Activated CD4-positive, alpha-beta T cell treated with anti-CD3 and anti-CD28 coated beads, Interleukin-2, amount 10 ng/mL, durations not matched to agents 7 days and 5 days (primary cell): ENCODE measurements at places on chromosomes 12 and 14.

- DNase-seq: no peak
These were observed 18.7 kb downstream of the RCOR1 start for GRCh38 chr14:102610968-102611811.

DNA sequence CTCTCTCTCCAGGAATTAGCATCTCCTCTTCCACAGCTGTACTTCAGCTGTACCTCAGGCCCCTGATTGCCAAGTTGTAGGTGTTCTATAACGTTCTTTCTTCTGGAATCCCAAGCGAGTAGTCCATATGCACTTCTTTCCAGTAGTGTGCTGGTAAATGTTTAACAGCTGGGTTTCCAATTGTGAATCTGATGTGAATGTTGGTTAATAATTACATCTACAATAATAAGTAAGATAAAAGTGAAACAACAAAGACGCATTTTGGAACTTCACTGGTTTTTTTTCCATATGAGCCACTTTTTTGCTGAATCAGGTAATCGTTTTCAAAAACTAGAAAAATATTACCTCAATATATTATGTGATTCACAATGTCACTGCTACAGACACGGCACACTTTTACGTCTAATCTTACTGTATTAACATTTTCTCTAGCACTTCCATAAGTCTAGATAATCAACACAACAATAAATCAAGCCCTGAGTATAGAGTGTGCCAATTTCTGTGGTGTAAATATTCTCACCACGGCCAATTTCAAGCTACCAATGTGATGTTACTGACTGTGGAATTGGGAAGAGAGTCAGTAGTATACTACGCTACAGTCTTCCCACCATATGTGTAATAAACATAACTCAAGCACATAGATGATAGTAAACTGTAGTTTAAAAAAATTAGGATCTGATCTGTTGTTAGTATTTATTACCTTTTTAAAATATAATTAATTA is 113.0 kb downstream of the ZFP36L1 start:
- no peak for DNase-seq

- peak; percentile 84 for DNase-seq
These were observed 47.7 kb downstream of the ELK3 start for GRCh38 chr12:96241846-96242256.

- DNase-seq: no peak
These were observed 139.2 kb downstream of the KICS2 start for GRCh38 chr12:64082866-64083268.

GRCh38 chr12:64323476-64324225 is 66.9 kb downstream of the C12orf56 start:
- no peak for DNase-seq

DNA sequence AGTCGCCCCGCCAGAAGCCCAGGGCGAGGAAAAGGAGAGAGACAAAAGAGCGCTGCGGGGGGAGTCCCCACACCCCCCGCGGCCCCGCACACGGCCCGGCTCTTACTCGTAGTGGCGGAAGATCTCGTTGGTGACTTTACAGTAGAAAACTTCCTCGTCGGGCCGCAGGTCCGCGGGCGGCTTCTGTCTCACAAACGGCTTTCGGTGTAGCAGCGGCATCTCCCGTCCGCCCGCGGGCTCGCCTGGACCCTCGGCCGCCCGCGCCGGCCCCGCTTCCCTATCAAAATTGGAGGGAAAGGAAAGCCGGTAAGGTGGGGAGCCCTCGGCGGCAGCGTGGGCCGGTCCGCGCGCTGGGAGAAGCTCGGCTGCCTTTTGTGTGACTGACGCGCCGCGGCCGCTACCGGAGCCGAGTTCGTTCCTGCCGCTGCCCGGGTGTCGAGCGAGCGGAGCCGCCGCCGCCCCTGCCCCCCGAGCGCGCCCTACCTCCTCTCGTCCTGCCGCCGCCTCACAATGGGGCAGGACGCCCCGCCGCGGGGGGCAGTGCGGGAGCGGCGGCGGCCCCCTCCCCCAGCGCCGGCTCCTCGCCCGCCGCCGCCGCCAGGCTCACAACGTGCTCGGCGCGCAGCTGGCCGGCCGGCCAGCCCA is 652 bp downstream of the BAZ1A start:
- peak; percentile 59 for DNase-seq

- DNase-seq: no peak
These were observed 26.4 kb downstream of the SCFD1 start for GRCh38 chr14:30648471-30648870.

DNA sequence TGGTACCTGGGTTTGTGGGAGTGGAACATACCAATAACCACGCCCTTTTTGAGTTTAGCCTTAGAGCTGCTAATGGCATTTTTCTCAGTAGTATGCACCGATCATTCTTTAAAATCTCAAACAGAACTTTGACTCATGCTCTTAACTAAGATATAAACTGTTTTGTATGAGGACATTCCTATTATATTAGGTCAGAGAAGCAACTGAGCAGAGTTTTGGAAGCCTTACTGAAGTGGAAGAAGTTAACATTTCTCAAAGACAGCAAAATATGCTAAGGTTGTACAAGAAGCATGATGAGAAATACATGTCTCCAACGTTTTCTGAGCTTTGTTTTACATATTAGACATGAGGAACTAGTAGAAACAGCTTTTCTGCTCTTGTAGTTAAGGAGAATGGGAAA is 819.2 kb downstream of the FSCB start:
- DNase-seq: no peak

DNA sequence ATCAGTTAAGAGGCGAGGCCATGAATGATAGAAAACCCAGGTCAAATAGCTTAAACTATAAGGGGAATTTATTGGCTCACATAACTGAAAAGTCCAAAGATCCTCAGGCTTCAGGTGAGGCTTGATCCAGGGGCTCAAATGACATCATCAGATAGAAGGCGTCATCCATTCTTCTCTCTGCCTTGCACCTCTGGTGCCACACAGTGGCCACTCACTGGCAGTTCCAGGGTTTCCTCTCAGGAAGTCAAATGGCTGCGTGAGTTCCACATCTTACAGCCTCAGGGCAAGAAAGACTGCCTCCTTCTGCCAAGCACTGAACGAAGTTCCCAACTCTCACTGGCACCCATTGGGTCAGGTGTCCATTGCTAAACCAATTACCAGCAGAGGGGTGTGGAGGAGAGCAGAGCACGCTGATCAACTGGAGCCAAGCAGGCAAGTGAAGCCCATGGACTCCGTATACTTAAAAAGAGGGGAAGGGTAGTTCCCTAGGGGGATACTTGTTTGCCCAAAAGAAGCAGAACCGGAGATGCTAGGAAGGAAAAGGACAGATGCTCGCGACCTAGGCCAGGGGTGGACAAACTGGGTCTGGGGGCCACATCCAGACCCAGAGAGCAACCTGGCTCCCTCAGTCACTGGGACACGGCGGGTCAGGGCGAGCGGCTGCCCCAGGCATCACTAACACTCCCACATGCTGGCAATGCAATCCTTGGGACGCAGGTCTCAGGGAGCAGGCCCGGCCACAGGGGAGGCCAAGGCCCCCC is 69.3 kb downstream of the SERPINA3 start:
- DNase-seq: peak; percentile 11

DNA sequence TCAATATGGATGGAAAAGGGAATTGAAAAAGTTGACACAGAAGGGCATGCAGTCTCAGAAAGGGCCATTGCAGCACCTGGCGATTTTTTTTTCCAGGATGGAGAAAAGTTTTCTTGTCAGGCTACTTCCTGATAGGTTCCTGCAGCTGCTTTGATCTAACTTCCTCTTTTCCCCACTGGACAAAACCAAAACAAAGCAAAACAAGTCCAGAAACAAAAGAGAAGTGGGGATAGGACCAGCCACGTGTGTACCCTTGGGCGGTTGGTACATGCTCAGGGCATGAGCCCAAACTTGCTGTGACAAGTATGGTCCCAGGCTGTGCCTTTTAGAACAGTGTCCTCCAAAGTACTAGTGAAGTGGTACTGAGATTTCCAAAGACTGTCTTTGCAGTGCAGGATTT is 89.8 kb downstream of the CHST11 start:
- DNase-seq: no peak

DNA sequence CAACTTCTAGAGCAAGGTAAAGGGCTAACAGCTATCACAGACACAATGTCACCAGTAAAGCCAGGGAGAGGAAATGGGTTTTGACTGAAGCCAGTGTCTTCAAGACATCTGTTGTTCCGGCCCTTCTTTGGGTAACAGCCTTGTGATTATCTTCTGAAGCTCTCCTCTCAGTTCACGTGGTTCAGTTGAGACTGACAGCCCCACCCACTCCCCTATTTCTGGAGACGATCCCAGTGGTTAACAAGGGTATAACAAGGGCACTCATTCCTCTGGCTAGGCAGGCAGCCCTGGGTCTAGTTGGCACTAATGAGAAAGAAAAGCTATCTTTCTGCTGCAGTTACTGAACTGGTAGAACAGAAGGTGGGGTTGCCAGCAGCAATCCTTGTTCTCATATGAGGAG is 6.9 kb downstream of the GNPTAB start:
- peak; percentile 86 for DNase-seq

DNA sequence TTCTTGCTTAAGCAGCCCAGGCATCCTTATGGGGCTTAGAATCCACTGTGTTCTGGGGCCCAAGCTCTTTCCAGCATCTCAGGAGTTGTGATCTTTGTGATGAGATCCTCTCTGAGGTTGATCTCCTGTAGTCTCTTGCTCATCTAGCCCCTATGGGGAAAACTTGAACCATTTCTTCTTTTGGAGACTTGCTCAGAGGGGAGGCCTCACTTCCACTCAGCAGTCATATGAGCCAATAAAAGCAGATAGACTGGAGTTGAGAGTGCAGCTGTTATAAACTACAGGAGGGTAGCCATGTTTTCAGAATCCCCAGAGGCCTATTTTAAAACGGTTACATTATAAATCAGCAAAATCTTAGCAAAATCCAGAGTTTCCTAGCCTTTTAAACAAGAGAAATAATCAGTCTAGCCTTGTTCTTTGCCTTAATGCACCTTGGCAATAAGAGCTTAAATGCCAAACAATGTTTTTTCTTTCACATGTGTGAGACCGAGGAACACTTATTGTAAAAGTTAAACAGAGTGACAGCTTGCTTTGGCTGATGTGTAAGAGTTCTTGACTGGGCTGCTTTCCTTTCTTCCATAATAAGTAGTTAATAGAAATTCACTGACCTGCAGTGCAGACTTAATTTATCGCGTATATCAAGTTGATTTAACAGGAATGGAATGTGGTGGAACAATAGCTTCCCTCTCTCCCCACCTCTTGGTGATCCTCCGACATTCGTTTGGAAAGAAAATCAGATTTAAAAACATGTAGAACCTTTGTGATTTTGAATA is 168.3 kb downstream of the NEDD1 start:
- no peak for DNase-seq

GRCh38 chr14:49306152-49306751 is 279.9 kb downstream of the RPS29 start:
- DNase-seq: no peak

DNA sequence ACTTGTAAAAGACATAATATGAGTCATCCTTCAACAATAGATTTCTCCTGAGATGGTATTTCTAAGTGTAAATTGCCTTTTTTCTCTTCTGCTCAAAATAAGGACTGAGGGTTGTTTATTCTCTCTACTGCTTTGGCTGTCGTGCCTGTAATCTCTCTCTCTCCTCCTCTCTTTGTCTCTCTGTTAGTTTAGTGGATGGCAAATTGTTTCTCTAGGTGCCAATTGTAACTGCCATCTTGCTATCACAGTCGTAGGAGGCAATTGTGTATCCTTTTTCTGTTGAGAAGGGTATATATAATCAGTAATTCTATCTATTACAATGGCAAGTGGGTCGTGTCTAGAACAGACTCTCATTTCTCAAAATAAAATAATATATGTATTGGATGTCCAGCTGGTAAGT is 545.0 kb upstream of the FBXO33 start:
- DNase-seq: no peak

GRCh38 chr12:100268835-100269564 is 2.0 kb downstream of the SCYL2 start:
- DNase-seq: no peak

- DNase-seq: no peak
These were observed 3.9 kb downstream of the ANO4 start for GRCh38 chr12:100798286-100799160.

DNA sequence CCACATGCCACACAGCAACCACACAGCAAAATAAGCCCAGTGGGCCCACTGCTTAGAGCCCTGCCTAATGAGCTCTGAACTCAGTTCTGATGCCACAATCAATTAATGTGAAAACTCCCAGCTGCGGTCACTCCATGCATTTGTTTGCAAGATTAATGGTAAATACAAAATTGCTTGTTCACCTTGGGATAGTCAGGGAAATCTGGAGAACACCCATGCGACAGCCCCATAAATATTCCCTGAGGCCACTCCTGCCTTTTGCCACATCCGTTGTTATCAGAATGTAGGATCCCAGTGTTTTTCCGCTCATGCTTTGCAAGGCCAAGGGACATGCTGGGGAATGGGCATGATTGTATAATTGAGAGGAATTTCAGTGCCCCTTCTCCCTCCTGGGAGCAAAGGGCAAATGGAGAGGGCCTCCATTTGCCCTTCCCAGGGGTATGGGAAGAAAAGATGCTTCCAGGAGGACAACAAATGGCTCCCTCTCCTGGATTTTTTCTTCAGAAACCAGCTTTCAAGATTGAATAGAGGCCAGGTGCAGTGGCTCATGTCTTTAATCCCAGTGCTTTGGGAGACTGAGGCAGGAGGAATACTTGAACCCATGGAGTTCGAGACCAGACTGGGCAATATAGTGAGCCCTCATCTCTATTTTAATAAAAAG is 30.8 kb upstream of the CMKLR1 start:
- no peak for DNase-seq

GRCh38 chr12:120764816-120765215 is 39.2 kb downstream of the ACADS start:
- DNase-seq: no peak

GRCh38 chr14:74702293-74702692 is 10.6 kb downstream of the AREL1 start:
- no peak for DNase-seq

DNA sequence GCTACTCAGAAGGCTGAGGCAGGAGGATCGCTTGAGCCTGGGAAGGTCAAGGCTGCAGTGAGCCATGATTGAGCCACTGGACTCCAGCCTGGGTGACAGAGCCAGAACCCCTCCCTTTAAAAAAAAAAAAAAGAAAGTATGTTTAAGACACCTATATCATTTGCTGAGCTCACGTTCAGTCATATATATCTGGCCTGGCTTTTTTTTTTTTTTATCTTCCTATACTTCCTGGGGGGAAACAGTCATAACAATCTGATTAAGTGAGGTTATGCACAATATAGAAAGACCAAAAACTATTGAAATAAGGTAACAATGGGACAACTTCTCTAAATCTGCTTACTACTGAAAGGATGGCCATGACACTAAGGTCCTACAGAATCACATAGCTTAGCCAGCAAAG is 9.4 kb upstream of the ARID2 start:
- no peak for DNase-seq

DNA sequence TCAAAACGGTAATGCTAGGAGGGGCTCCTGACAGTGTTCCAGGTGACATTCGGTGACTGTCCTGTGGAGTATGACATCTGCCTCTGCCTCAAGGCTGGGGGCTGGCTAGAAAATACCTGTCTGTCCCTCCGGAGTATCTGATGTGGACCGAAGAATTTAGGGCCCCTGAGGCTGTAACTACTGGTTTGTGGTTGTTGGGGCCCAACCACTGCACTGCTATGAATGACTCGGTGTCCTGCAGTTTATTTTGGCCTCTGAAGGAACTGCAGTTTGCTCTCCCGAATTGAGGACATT is 198.9 kb upstream of the CAND1 start:
- DNase-seq: no peak
